ENCODE measurements at places on chromosomes 3 and 15. TPM values are rescaled to one million over a fixed set of nuclear protein-coding genes. Genes with fewer than 3 reads are reported as not detected.

ADGRG7 gene
- not detected for total RNA-seq

- DNase-seq: no peak
Observed at GRCh38 chr15:43550527-43551363, 33.3 kb downstream of the MAP1A start.

- DNase-seq: no peak
Observed at GRCh38 chr3:133937756-133938601, 42.3 kb upstream of the RAB6B start.

- DNase-seq: peak; percentile 11
Observed at GRCh38 chr15:59642351-59642750, 15.0 kb downstream of the GTF2A2 start.

DNA sequence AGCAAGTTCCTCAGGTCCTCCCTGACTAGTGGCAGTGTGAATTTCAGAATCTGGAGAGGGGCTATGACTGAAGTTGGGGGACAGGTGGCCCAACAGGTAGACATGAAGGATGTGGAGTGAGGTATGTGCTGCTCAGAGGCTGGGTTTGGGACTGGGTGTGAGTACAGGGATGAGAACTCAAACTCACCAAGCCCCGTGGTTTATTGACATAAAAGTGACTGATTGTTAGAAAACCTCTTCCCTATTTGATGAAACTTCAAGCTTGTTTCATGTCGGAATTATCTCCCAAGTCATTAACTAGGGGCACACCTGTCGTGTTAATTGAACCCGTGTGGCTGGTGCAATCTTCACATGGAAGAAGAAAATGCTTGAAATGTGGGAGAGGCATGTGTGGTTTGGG is 27.1 kb downstream of the FGD5 start:
- DNase-seq: no peak

- DNase-seq: no peak
Observed at GRCh38 chr15:67873777-67874176, 33.9 kb upstream of the RNU6-1 start.

Data from dermis blood vessel endothelial cell (primary cell).